ENCODE measurements at places on chromosomes 4 and X.

GRCh38 chr4:134027931-134028330 is 173.7 kb downstream of the PABPC4L start:
- DNase-seq: no peak

DNA sequence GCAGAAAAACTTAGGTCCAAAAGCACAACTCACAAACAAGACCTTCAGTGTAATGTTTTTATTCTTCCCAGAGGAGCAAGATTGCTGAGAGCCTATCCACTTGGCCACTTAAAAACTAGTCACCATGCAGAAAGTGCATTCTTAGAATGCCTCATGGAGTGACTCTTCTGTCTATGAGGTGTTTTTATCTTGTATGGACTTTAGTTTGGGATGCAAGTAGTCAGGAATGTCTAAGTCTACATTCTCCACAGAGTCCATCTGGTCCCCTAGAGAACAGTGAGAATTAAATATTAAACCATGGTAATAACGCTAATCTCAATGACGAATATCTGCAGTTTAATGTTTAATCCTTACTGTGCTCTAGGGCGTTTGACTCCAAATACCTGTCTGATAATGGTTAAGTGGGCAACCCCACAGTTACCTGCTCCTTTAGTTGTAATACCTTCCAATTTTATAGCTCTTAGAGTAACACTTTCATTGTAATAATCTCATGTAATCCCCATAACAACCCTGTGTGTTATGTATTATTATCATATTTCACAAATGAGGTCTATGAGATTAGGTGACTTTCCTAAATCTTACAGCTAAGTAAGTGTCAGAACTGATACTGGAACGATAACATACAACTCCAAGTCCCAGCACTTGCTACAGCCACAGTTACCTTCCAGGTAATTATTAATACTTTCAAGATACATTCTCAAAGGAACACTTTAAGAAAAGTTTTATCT is 235.6 kb upstream of the JADE1 start:
- no peak for DNase-seq

DNA sequence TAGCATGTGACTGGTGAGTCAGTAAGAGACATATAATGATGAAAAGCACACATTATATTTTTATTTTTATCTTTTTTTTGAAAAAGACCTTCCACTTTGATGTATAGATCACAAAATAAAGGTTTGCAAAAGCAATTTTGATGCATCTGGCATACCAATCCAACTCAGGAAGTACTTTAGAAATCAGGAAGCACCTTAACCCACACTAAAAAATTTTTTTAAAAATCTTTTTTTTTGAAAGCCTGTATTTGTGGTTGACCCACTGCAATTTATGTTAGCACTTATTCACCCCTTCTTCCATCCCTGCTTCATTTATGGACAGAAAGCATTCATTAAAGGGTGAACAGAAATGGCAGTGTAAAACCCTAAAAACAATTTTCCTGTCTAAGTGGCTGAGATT is 16.6 kb downstream of the TMEM255A start:
- no peak for DNase-seq

GRCh38 chr4:189162073-189162789 is 778.4 kb upstream of the FRG1 start:
- no peak for DNase-seq

DNA sequence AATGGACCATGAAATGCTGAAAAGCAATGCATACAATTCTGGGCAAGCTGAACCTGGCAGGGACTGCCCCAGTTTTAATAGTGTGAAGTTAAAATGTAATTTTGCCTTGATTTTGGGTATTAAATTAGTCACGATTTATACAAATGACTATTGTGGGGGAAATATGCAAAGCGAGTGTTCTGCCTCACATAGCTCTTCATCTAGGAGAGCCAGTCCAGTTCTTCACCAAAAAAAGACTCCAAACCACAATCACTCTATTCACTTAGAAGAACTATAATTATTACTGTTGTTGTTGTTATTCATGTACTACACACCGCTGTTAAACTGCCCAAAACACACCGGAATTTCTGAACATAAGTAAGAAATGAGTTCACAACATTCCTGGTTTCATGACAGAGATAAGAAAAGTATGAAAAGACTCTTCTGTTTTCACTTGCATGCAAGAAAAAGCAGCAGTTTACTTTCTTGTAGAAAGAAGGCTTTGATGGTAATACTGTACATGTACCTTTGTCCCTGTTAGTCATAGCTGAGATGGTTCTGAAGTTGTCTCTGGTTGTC is 101.9 kb downstream of the QRFPR start:
- DNase-seq: no peak

GRCh38 chr4:63349674-63350025 is 1059.6 kb downstream of the TECRL start:
- no peak for DNase-seq

- no peak for DNase-seq
These were observed 2.3 kb downstream of the PLAC8 start for GRCh38 chr4:83112231-83112630.

- DNase-seq: no peak
These were observed 475.7 kb upstream of the SLIT2 start for GRCh38 chr4:19776021-19776459.

GRCh38 chrX:154010330-154011087 is 9.2 kb downstream of the IRAK1 start:
- no peak for DNase-seq

GRCh38 chr4:147942729-147943128 is 210.8 kb downstream of the ARHGAP10 start:
- no peak for DNase-seq

GRCh38 chr4:90317785-90318184 is 190.6 kb downstream of the CCSER1 start:
- no peak for DNase-seq

DNA sequence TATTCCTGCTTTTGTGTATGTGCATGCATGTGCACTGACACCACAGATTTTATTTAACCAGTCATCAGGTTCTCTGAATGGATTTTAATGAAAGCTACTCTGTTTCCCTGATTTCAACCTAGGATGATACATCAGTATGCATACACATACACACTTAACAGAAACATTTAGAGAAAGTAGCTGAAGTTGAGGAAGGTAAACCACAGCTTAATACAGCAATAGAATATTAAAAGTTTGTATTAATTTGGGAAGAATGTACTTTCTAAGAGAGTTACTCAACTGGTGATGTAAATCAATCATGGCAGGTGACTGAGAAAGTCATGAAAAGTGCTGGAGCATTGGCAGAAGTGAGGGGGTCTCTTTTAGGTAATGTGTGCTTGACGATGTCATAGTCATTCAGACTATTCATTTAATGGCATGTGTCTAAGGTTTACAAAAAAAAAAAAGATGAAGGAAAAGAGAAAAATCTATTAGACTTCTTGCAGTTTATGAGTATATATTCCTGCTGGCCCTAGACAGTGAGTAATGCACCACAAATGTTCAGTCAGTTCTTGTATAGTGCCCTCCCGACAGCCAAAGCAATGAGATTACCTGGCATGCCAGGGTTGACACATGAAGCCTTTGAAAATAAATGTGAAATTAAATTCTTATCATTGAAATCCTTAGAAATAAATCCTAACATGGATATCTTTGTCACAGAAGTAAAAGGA is 187.6 kb downstream of the RAPGEF2 start:
- no peak for DNase-seq

DNA sequence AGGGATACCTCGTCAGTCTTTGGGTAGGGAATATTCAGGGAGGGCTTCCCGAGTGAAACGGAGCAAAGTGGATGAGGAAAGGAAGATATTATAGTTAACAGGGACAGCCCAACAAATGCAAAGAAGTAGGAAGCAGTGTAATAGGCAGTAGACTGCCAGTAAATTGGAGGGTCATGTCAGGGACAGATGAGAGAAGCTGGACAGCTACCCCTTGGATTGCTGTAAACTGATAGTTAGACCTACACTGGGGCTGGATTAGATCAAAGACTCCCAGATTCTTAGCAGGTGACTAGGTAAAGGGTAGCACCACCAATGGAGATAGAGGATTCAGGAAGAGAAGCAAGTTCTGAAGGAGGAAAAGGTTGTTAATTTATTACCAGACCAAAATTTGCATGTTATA is 48.0 kb downstream of the NPNT start:
- DNase-seq: no peak

- DNase-seq: no peak
These were observed 149.2 kb upstream of the RAI2 start for GRCh38 chrX:18010253-18010652.

DNA sequence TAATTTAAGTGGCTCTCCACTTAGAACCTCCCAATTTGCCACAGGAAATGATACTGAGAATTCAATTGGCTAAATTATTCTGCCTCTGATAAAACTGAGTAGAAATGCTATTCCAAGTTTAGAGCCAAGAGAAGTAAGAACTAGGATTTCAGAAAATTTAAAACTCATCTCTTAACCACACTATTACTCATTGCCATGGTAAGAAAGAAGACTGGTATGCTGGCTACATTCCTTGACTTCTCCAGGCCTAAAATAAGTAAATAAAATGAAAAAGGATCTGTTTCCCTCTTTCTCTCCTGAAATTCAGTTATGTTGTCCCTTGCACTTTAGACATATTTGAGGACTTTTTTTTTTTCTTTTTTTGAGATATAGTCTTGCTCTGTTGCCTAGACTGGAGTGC is 23.3 kb downstream of the ZNF280C start:
- DNase-seq: no peak

DNA sequence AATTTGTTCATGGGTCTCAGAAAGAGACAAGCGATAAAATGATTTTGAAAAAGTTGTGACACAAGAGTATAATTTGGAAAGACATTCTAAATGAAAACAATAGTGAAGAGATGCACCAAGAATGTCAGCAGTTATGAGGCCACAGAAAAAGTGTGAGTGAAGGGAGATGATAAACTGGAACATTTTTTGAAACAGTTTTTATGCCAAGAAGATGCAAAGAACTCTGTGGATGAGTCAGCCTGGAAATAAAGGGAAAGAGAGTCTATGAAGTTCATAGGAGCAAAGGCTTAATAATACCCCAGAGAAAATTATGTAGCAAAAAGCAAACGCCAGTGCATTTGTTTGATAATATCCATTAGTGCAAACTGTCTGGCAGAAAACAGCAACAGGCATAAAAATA is 188.4 kb upstream of the TBC1D9 start:
- DNase-seq: no peak

GRCh38 chr4:13097971-13098370 is 386.2 kb downstream of the RAB28 start:
- no peak for DNase-seq

DNA sequence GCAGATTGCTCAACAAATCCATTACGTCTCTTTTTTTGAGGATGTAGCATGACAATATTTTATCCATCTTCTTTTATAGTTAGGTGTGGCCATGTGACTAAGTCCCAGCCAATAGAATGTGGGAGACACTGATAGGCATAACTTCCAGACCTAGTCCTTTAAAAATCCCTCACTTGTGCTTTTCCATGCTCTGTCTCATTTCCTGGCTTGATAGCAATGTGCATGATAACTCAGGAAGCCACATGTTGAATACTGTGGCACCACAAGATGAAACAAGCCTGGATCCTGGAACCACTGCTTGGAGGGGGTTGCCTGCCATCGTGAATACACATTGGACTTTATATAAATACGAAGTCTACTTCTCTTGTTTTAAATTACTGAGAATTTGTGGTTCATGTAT is 184.0 kb upstream of the NEIL3 start:
- DNase-seq: no peak

DNA sequence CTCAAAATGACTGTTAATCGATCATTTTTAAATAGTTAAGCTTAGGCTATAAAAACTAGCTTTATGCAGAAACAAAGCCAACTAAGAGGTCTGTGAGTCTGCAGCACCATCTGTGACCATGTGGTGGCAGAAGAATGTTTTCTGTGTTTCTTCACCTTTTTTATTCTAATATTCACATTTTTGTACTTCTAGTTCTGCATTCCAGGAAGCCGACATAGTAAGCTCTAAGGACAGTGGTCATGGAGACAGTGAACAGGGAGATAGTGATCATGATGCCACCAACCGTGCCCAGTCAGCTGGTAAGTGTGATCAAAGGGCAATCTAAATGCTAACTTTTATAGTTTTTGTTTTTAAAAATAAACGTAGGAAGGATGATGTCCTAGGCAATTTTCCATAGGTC is 5.6 kb downstream of the PCDH10 start:
- no peak for DNase-seq

- DNase-seq: no peak
These were observed 6.4 kb downstream of the RBM3 start for GRCh38 chrX:48580662-48581061.

DNA sequence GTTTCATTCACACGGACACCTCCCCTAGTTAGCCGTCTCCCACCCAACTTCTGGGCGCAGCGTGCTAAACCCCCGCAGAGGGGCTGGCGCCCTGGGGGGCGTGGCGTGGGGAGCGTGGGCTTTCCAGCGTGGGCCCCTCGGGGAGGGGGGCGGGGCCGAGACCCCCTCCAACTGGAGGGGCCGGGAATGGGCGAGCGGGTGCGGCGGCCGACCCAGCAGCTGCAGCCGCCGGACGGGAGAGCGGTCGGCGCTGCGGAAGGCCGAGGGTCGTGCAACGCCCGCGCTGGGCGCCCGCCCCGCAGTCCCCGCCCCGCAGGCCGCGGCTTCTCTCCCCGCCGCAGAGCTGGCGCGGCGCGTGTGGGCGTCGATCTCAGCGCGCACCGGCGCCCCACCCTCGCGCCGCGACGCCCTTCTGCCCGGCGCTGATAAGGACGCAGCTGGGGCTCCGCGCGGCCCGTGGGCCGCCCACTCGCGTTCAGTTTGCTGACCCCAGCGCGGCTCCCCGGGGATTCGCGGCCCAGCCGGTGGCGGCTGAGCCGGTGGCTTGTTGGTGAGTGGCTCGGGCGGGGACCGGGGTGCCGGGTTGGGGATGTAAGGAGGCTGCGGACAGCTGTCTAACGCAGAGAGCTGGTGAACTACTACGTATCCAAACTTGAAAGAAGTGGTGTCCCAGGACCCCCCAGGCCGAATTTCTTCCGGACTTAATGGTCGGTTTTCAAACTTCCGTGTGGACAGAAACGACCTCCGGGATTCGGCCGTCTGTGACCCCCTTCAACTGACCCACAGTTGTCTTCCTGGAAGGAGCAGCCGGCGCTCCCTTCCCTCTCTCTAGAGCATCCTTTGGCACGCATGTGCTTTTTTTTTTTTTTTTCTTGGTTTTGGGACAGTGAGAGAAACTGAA is 1.5 kb downstream of the FHDC1 start:
- DNase-seq: no peak
